ENCODE measurements at places on chromosomes 5 and 9.

DNA sequence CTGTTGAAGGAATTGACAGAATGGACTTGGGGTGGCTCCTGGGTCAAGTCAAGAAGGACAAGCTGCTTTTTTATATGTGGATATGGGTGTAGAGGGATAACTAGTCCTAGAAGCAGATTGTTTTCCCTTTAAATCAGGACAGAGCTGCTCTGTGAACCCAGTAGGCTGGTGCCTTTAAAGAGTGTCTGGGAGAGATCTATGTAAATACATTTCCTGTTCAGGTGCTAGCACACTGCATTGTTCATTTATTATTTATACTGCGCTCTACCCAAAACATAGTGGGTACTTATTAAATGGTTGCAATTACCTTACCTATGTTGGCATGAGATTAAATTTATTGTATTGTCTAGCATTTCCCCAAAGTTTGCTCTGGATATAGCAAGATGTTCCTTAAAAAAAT, 86.6 kb upstream of the EQTN start:
- DNase-seq = no peak

DNA sequence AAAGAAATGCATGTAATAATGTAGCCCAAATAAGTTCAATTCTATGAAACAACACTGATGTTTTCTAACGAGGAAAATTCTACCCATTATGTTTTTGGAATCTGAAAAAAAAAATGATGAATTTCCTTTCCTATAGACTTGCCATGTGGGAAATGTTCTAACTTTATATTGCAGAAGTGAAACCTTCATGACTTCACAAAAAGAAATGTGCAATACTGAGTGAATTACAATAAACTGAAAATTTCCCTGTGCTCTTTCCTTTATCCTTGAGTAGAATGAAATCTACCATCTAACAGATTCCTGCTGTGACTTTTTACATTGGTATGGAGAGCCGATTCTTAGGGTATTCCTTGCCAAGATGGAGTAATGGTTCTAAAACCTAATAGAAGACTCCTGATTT, 1622.5 kb downstream of the MAT2B start:
- DNase-seq = no peak

DNA sequence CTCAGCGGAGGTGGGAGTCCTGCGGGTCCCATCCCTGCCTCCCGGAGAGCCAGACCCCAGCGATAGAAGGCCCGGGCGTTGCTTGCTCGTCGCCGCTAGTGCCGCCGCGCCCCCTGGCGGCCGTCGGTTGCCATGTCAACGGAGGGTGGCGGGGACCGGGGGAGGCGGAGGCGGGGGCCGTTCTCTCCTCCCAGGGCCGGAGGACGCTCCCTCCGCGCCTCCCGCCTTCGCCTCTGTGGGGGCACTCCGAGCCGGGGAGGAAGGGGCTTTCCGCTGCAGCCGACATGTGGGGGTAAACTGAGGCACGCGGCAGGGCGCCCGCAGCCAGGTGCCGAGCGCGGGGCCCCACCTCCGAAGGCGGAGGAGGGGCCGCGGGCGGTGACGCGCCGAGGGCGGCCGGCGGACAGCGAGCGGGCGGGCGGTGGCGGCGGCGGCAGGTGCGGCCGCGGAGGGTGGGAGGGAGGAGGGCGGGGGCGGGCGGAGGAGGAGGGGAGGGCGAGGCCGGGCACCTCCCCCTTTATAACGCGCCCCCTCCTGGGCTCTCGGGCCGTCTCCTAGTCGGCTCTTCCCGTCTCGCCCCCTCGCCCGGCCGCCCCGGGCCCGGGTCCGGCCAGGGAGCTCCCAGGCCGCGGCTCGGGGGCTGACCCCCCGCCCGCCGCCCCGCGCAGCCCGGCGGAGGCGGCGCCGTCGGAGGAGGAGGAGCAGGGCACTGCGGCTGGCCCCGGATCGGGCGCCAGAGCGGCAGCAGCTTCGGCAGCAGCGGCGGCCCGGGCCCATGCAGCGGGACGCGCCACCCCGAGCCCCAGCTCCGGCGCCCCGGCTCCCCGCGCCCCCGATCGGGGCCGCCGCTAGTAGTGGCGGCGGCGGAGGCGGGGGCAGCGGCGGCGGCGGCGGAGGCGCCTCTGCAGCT, 556 bp upstream of the CDK9 start:
- peak; percentile 67 for DNase-seq

DNA sequence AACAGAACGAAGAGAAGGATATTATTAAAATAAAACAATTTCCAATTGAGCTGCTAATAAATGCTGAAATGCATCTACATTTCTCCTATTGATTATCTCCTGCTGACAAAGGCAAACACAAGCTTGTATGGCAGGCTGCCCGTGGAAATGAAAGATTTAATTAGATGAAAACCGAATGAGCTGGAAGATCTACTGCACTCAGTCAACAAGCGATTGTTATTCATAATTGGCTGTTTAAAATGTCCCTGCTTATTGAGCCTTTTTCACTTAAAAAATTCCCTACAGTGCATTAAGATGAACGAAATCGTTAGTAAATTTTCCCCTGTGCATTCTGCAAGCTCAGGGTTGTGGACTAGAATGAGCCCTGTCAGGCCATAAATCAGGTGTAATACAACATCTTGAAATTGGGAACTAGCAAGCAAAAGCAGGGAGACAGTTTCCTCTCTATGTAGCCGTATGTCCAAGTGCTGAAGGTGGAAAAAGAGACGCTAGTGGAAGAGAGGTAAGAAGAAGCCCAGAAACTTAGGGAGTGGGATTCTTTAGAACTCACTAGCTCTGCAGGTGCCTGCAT, 28.5 kb upstream of the KIF4B start:
- DNase-seq = no peak

GRCh38 chr5:17185773-17186172, 31.7 kb upstream of the BASP1 start:
- no peak for DNase-seq

- DNase-seq = no peak
Observed at GRCh38 chr5:173627860-173628392, 11.5 kb upstream of the BOD1 start.

All from DMS79 treated with DMSO at 0.1 percent for 48 hours (cell line).